ENCODE measurements at places on chromosomes 2 and 18.

DNA sequence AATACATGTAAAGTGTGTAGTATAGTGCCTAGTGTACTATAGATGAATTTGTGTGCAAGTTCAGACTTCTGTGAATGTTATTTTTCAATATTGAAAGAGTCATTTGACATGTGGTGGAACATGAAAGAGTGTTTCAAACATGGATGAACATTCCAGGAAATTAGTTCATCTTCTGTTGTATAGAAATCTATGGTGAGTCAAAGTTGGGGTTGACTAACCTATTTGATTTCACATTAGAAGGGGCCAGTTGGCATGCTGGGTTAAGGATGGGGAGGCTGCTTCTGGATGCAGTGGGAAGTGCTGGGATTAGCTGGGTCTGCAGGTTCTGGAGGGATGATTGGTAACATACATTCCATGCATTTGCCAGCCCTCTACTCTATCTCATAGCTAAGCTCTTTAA lies 50.6 kb downstream of the LYPD6B start:
- no peak for DNase-seq

DNA sequence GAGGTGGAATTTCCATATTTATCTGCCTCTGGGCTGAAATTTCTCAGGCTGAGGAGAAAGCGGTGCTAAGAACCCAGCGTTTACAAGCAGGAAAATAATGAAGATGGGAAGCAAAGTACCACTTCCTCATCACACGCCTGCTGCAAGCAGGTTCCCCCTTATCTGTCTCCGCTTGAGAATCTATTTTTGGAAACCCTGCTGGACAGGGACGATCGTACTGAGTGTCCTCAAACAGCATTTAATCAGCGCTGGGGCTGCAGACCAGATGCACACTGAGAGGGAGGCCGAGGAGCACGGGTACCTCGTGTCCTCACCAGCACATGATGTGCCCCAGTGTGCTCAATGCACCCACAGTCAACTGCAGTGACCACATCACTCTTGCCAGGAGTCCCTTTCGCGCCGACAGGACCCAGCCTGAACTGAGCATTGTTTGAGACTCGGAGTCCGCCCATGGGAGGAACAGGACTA lies 160.4 kb downstream of the HDAC4 start:
- DNase-seq = no peak

DNA sequence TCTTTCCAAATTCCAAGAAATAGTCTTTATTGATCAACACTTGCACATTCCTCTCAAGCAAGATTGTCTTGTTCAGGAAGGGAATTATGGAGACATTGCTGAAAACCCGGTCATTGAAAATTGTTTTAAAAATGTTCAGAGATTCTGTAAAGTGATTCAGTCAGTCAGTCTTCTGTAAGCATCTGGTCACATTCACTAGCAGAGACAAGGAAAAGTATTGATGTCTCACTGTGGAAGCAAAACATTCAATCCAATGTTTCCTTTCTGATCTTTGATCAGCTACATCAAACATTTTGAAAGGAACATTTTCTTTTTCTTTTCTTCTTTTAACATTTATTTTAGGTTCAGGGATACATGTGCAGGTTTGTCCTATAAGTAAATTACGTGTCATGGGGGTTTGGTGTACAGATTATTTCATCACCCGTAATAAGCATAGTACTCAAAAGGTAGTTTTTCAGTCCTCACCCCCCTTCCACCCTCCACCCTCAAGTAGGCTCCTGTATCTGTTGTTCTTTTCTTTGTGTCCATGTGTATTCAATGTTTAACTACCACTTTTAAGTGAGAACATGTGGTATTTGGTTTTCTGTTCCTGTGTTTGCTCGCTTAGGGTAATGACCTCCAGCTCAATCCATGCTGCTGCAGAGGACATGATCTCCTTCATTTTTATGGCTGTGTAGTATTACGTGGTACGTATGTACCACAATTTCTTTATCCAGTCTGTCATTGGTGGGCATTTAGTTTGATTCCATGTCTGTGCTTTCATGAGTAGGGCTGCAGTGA lies 61.2 kb downstream of the CTNNA2 start:
- no peak for DNase-seq

- DNase-seq = no peak
Observed at GRCh38 chr18:40532046-40532445, 1423.0 kb upstream of the PIK3C3 start.

DNA sequence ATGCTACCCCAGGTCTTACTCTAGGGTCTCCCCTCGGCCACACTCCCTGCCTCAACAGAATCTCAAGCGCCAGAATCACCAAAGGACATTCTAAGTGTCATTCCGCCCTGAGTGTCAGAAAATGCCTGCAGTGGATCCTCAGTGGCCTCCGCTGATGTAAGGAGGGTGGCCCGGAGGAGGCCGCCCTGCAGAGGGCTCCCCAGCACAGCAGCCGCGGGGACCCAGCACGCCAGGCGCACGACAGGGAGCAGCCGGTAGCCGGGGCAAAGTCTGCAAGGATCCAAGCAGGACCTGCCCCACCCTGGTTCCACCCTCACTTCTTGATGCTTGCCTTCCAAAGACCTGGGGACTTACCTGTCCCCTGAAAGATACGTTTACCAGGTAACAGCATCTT lies 54.2 kb upstream of the ID2 start:
- no peak for DNase-seq

DNA sequence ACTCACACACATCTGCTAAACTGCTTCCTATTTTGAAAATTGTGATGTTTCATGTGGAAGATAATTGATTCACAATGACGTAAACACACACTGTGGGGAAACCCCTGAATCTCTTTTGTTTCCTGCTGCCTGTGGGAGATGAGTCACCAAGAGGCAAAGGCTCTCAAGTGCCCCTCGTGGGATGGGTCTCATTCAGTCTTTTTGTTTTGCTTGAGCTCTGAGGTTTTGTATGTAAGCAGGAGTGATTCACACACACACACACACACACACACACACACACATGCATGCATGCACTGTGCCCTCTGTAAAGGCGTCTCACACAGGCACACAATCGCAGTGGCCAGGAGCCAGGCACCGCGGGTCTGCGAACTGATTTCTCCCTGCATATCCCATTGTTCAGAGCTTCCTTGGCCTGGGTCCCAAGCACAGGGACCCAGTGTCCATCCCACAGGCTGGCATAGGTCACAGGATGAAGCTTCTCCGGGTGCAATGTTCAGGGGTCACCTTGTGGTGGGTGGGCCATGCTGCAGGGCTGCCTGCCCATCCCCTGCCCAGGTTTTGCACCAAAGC lies 12.1 kb upstream of the ARHGEF4 start:
- peak; percentile 98 for DNase-seq

DNA sequence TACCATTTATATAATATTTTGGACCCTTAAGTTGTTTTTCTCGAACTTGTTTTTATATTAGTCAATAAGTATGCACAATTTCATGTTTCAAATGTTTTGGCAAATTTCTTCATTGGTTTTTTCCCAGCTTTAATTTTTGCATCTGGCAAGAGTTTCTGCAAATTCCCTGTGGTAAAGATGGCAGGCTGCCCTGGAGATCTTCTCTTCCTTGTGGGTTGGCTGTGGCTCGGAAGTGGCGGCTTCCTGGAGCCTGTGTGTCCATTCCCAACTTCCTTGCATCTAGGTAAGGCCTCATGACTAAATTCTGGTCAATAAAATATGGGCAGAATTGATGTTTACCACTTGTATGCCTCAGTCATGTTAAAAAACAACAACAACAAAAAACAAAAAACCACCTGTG lies 818.6 kb downstream of the EPHA4 start:
- no peak for DNase-seq

- peak; percentile 37 for DNase-seq
Observed at GRCh38 chr2:85413592-85414420, 3.6 kb upstream of the CAPG start.

- DNase-seq = no peak
Observed at GRCh38 chr18:36064027-36064808, 3.1 kb downstream of the RPRD1A start.

DNA sequence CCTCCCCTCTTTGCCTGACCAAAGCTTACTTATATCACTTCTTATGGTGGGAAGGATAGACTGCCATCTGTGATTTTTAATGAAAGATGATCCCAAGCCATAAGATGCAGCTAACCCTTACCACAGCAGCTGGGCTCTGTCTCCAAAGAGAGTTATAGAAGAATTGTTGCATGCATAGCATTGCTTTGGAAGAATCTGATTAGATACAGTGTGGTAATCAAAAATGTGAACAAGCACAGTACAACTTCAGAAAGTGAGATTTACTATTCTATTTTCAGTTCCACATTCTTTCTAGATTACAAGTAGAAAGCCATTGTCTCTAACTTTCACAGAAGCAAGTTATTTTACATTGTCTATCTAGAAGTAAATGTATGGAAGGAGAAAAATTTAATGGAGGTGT lies 129.0 kb upstream of the ACVR2A start:
- peak; percentile 14 for DNase-seq

GRCh38 chr2:172673056-172673683 lies 62.5 kb upstream of the RAPGEF4 start:
- DNase-seq = peak; percentile 61

GRCh38 chr18:33201509-33201926 lies 239.0 kb downstream of the CCDC178 start:
- peak; percentile 1 for DNase-seq

DNA sequence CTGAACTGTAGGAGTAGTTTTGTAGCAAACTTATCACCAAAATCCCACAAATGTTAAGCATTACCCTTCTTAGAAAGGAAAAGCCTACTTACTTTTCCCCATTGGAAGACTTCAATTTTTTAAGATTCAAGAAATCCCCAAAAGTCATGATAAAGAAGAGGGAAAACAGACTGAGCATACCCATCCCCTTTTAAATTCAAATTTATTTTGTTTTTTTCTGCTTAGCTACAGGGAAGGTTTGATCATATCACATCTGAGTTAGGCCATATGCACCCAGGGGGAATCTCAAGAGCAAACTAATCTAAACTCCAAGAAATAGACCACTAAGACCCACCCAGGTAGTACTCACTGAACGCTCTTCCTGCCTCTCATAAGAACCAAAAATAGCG lies 174.6 kb downstream of the TGIF1 start:
- no peak for DNase-seq

- no peak for DNase-seq
Observed at GRCh38 chr2:48991415-48992131, 162.7 kb downstream of the FSHR start.

DNA sequence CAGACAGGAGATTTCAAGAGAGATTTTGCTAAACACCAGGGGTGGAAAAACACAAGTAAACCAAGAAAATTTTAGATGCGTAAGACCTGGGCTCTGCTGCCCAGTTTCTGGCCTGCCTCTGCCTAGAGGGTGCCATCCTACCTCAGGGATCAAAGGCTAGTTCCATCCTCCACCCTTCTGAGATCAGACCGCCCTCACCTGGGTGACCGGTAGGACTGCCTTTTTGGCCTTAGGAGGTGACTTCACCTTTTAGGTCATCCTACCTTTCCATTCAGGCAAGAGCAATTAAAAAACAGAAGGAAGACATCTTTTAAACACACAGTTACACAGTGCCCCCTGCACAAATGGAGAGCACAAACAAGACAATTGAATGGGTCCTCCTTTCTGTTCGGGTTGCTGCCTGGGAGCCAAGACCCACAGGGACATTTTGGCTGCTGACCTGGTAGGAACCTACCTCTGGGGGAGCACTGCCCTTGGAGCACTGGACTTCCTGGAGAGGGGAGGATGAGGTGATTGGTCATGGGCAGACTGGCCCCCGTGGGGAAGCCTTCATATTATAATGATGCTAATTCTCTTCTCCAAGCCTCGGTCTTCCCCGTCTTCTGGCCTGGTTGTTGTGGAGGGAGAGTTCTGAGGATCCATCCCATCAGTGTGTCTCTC lies 3.1 kb downstream of the PSD4 start:
- no peak for DNase-seq

DNA sequence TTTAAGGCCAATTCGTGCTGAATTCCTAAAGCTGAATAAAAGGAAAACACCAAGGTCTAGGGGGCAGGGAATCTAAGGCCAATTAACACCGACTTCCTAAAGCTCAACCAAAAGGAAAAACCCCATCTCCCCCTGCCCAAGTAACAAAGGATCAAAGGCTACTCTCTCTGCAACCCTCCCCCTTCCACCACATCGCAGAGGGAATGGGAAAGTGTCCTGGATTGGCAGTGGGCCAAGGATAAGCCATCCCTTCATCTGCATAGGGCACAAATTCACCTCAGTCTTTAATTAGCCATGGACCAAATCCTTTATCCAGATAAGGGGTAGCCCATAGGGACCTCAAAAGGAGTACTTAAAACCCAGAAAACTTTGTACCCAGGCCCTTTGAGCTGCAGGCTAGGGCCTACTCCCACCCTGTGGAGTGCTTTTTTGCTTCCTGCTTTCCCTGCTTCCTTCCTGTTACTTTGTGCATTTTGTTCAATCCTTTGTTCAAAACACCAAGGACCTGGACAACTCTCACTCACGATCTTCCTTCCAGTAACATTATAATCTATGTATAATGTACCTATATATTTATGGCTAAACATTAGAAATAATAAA lies 2119.8 kb upstream of the CELF4 start:
- DNase-seq = no peak

DNA sequence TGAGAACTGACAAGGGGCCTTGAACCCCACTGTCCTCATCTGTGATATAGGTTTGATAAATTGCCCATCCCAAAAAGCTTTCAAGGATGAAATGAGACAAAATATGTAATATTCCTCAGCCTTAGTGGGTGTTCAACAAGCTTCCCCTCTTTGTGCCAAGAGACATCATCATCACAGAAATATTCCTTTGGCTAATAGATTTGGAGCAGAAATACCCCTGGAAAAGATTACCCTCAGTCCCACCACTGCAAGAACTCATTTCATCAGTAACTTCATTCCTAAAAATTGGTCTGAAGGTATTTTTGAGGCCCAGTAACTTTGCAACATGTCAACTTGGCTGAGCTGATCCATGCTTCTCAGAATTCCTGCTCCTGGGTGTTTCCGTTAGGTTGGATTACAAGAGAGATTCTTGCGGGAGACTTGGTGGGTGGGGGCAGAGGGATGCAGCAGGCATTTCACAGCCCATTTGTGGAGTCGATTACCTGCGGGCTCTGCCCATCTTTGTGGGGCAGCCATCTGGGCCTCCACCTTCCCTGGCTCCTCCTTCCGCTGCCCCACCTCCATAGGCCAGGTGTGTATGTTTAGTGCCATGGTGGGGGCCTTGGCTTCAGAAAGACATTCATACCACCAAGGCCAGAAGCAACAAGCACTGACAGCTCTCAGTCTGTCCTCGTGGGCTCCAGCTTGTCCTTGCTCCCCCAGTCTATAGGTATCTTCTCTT lies 263.9 kb downstream of the GLI2 start:
- no peak for DNase-seq

- peak; percentile 3 for DNase-seq
Observed at GRCh38 chr2:183996825-183997793, 601.2 kb upstream of the ZNF804A start.

- DNase-seq = peak; percentile 11
Observed at GRCh38 chr2:178101321-178102079, 10.7 kb upstream of the RBM45 start.

All from amniotic epithelial cell (primary cell).